ENCODE measurements at places on chromosomes 16 and 17.
A peak's percentile ranks its signal among the peaks of the same experiment; 100 is the strongest.

DNA sequence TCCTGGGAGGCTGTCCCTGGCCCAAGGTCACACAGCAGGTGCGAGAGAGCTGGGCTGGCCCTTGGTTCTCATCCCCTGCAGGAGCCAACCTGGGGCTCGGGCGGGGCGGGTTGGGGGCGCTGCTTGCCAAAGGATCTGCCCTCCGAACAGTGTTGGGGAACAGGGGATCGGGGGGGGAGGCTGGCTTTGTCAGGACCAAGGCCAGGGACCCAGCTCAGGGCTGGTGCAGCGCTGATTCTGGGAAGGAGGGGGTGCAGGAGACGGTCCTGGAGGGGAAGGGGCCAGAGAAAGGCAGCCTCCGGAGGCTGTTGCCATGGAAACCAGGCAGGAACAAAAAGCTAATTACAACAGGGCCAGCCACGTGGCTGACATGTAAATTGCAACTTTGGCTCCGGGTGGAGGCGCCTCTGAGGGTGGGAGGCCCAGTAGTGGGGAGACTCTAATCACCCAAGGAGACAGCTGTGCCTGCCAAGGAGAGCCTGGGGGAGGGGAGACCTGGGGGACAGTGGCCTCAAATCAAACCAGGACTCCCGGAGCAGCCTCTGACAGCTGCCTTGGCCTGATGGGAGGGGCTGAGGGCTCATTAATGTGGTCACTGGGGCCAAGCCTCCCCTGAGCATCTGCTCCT lies 1.3 kb downstream of the TUBB3 start:
- peak; percentile 58 for DNase-seq

DNA sequence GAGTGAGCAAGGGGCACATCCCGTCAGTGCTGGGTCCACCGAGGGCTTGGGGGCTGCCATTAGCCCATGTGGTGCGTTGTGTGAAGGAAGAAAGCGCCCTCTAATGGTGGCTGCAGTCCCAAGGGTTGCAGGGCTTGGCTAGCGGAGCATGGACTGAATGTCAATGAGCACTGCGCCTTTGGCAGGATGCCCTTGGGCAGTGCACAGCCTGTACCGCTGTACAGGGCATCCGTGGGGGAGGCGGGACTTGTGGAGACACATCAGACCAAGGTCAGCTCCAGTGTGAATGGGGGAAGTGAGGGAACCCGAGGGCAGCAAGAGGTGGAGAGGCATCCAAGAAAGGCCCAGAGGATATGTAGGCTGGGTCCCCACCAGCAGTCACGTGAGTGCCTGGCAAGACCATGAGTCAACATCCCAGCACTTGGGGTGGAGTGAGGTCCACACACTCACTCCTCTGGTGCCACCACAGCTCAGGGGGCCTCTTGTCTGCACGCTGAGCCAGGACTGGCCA lies 75.5 kb upstream of the MED9 start:
- DNase-seq: no peak

- no peak for DNase-seq
Observed at GRCh38 chr16:16864536-16864935, 485.6 kb downstream of the NPIPA7 start.

GRCh38 chr17:75400326-75400939 lies 5.0 kb downstream of the GRB2 start:
- no peak for DNase-seq

GRCh38 chr16:60642956-60643355 lies 1393.3 kb downstream of the CDH8 start:
- DNase-seq: no peak

DNA sequence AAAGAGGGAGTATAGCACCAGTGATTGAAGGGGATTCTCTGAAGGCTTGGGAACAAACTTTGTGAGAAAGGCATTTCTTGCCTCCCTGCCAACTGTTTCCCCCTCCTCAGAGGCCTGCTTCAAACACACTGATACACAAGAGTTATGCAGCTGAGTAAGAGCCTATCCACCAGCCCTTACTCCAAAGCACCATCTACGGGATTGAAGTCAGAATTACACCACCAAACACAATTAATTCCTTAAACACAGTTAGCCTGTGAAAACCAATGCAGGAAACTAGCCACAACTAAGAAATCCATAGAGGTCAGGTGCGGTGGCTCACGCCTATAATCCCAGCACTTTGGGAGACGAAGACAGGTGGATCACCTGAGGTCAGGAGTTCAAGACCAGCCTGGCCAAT lies 138.3 kb downstream of the SHCBP1 start:
- no peak for DNase-seq

- no peak for DNase-seq
Observed at GRCh38 chr17:78174346-78174869, 6.0 kb downstream of the SYNGR2 start.

- no peak for DNase-seq
Observed at GRCh38 chr17:12118617-12119016, 97.9 kb downstream of the MAP2K4 start.

DNA sequence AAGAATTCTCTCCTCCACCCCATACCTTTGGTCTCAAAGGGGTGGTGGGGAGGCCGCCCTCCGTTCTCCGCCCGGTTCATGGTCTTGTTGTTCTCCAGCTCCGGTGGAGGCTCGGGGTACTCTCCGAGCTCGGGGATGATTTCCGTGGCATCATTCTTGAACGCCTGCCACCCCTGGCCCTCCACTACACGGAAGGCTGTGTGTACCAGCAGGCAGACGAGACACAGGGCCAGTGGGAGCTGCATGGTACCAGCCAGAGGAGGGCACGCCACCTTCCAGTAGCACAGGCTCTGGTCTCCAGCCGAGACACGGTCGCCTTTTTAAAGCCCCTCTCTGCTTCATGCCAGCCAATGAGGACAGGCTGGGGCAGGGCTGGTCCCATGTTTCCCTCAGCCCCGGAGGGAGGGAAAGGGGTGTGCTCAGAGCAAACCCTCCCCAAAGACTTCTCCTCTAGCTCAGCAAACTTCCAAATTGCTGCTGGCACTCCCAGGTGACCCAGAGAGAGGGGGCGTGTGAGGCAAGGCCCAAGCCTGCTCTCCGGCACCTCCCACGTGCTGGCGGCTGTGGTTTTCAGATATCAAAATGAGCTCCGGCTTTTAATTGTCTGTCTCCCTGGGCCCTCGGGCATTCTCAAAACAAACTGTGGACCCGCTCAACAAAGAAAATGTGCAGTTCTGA lies at the start of gene SOST:
TSS of gene SOST (minus strand) at position 295 of the 678 bp plus-strand sequence. CDS start at position 245, 50 bp downstream.
- no peak for DNase-seq

DNA sequence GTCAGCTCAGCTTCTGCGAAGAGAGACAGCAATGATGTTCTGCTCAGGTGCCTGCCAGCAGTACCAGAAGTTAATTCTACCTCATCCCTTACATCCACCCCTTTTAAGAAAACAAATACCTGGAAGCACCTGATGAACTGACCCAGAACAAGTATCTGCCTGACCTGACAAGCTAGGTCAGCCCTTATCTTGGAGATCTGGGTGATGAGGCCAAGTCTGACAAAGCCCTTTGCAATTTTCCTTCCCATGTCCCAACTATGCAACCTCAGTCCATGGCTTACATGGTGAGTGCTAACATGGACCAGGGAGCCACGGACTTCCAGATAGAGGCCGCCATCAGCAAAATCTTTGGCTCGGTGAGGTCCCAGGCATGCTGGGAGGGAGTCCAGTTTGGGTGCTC lies 3.6 kb downstream of the ACADVL start:
- no peak for DNase-seq

DNA sequence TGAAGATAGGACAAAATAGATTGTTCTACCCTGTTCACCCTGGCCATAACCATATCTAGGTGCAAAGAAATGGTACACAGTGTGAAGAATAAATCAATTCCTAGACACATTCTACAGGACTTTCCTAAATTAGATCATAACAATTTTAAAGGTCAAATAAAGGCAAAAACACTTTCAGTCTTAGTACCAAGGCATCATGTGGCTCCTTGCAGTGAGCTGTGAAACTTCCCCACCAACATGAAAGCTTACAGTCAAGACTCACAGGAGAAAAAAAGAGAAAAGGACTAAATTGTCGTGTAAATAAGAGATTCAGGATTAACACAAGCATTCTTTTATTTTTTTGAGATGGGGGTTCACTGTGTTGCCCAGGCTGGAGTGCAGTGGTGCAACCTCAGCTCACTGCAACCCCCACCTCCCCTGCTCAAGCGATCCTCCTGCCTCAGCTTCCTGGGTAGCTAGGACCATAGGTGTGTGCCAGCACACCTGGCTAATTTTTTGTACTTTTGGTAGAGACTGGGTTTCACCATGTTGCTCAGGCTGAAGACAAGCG lies 14.2 kb downstream of the NSMCE1 start:
- no peak for DNase-seq

GRCh38 chr16:8621222-8621571 lies 301 bp upstream of the METTL22 start:
- DNase-seq: no peak

DNA sequence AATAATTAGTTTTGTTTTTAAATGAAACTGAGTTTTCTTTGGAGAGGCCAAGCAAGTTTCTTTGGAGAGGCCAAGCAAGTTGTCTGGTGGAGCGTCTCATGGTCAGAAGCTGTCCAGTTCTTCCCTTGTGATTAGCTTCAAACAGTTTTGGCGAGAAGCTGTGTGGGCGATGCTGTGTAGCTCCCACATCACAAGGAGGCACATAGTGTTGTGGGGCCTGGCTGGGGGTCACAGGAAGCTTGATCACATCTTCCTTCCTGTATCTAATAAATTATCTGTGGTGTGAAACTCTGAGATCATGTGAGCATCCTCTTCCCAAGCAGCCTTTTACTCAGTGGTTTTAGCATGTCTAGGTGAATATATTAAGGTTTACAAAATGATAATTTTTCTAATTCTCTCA lies 33.9 kb downstream of the SPECC1 start:
- no peak for DNase-seq

DNA sequence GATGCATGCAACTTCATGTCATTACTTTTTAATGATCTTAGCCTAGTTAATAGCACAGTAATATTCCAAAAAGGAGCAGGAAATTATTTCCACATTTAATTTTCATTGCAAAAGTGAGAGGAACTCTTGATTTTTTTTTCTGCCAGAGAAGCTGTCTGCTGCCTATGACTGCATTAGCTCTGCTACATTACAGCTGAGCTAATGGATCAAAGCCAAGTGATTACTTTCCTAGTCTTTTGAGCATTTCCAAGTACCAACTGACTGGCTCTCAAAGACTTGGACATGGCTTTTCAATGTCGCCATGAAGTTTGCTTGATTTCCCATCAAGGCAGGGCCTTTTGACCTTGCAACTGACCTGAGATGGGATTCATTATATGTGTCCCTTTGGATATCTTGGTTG lies 356.6 kb upstream of the XYLT1 start:
- no peak for DNase-seq
